ENCODE measurements at places on chromosomes 16 and 17.
A peak's percentile ranks its signal among the peaks of the same experiment; 100 is the strongest.

GRCh38 chr17:27471321-27472269 lies 15.3 kb downstream of the KSR1 start:
- peak; percentile 50 for DNase-seq

GRCh38 chr16:50765861-50766260 lies 24.0 kb downstream of the CYLD start:
- no peak for DNase-seq

GRCh38 chr16:8632675-8633182 lies 11.2 kb downstream of the METTL22 start:
- no peak for DNase-seq

DNA sequence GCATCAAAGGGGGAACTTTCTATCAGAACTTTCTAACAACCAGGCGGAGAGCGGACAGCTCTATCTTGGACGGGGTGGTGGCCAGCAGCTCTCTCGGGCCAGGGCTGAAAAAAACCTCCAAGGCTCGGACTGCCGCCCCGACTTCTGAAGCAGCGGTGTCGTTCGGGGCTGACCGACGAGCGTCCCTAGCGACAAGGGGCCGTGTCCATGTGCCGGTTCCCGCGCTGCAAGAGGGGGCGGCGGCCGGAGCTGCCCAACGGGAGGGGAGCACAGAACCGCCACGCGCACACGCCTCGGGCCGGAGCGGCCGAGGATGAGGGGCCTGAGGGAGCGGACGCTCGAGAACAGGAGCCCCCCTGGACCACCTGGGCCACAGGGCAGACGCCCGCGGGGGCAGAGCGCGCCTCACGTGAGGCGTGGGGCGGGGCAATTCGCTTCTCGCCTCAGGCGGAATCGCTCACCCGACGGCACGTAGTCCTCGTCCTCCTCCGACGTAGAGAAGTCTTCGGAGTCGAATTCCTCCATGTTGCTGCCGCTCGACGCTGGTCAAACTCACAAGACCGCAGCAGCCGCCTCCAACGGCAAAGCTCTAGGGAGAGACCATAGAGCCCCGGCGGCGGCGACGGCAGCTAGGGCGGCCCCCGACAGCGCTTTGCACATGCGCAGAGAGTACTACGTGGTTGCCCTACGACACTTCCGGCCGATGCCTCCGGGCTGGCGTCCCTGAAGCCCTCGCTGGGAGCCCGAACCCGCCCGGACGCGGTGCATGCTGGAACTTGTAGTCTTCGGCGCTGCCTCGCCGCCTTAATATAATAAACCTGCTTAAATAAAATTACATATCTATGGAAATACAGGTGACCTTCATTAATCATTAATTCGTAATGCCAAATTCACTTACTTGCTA lies at the start of gene CFDP1:
TSS of gene CFDP1 (minus strand) at position 676 of the 904 bp plus-strand sequence. CDS start at position 525, 151 bp downstream.
- DNase-seq = peak; percentile 97

DNA sequence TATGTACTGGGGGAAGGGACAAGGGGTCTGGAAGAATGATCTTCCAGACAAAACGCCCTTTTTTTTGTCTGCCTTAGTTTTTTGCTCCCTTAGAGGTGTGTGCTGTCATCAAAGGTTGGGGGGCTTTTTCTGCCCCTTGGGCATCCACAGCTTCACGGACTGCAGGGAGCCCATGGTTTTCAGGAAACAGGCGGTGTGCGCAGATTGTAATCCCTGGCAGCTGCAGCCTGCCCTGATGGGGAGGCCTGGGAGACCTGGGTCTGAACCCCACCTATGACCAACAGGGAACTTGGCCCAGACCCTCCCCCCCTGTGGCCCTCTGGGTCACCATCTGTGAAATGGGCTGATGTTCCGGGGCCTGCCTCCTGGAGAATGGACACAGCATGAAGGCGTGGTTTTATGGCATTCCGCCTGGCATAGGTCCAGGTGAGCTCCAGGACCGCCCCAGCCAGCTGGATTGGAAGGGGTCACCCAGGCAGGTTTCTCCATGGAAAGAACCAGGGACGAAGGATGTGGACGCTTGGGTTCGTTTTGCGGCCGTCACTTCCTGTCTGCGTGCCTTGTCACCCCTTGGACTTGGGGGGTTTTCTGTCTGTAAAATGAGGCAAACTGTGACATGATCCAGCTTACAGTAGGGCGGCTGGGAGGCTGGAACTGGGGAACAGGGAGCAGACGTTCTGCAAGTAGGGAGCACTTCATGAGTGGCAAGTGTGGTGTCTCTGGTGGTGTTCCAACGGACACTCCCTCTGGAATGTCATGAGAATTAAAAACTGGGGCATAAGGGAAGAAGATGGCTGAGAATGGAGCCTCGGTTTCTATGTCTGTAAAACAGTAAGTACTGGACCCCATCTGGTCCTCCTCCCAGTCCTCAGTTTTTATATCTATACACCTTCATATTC lies 1.5 kb downstream of the CPNE2 start:
- no peak for DNase-seq

DNA sequence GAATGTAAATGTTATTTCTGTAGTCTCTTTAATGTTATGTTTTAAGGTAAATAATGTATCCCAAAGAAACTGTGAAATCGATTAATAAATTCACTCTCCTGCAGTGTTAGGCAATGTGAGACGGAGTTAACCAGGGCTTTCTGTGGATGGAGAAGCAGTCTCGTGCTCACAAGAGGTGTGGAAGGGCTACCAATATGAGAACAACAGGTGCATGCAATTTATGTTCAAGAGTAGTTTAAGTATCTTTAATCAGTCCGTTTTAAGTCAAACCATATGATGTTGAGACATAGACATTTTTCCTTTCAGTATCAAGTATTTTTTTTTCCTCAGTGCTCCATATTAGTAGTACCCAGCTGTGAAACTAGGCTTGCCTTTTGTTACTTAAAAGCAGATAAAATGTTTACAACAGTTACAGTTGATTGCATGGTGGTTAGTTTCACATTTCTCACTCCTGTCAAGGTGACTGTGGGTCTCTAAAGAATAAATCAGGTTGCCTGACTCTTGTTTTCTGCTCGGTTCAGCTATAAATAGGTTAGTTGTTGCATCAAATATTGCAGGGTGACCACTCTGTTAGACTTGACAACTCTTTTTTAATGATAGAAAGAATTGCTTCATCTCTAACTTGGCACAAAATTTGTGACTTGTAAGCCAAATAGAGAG lies 54.4 kb downstream of the COX10 start:
- peak; percentile 7 for DNase-seq

DNA sequence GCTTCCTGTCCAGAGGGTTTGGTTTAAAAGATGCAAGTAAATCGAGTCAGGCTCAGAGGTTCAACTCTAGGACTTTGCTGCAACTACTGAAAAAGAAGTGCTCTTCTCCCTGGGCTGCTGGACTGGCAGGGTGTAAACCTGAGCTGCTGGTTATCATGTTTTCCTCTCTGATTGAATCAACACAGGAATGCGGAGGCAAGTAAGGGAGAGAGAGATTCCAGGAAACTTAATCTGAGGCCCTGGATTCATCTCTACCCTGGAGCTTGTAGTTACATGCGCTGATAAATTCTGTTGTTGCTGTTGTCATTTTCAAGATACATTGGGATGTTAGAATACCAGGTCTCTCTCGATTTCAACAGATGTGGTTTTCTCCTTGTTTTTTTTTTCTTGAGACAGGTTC lies 8.2 kb upstream of the HS3ST3A1 start:
- DNase-seq = no peak

DNA sequence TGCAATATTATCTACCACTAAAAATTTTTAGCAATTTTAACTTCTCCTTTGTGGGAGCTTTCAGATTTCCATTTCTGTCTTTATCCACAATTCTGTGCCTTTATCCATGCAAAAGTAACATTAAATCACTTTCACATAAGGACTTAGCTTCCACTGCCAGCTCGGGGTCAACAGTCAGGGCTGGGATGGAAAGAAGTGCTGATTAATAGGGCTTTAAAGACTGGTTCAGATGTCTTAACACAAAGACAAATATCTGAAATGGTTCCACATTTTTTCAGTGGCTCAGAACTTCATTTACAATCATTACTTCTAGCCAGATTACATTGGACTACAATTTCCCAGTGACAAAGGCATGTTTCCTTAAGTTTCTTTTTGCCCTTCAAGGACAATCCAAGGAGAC lies 191.8 kb upstream of the CPHXL start:
- DNase-seq = no peak

- DNase-seq = no peak
Observed at GRCh38 chr17:42675965-42676423, 800 bp downstream of the PLEKHH3 start.

DNA sequence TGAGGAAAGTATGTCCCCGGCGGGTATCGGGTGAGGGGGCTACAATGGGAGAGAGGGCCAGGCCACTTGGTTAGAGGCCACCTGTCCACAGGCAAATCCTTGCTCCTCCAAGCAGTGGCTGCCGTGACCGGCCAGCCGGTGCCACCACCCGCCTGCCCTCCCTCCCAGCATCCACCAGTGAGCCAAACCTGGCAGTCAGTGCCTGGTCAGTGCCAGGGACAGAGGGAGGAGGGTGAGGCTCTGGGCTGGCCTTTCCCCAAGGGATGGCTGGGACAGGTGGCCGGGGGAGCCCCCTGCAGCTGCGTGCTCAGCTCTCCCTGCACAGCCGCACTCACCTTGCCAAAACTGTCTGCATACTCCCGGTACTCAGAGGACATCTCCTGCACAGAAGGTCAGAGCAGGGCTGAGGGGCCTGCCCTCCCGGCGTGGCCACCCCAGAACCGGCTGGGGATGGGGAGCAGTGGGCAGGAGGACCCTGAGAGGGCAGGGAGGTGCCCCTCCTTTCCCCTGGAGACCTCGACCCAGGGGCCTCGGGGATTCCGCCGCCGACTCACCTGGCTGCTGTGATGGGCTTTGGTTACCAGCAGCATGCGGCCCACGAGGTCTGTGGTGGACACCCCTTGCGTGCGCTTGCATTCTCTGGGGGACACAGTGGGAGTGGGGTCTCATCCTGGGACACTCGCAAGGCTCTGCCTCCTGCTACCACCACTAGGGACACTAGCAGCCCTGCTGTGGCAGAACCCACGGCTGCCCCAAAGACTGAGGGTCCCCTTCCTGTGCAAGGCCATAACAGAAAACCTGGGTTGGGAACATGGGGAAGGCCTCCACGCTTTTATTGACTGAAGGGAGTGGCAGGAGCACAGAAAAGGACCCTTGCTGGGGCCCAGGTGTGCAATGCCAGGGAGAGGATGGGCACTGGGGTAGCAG lies 3.7 kb downstream of the PCYT2 start:
- DNase-seq = no peak
